Fibroblast of mammary gland (primary cell): ENCODE measurements at places on chromosomes 13 and 19.

DNA sequence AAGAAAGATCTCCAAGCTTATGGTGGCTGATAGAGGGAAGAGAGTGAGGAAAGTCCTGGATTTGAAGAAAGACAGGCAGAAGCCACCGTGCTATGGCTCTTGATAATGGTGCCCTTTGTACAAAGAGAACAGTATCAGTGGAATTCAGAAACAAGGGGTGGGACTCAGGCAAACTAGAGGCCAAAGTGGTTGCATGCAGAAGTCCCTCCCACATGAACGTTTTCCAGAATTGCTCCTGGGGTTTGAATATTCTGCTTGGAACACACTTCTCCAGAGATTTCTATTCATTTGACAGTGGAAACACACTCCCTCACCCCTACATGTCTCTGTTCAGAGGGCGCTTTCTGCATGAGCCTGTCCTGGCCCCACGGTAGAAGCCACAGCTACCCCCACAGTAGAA lies 10.1 kb upstream of the MBNL2 start:
- no peak for DNase-seq

GRCh38 chr19:13102666-13103580 lies at the start of gene LYL1:
TSS of gene LYL1 (minus strand) at chr19:13102858. CDS start at chr19:13101171, 1,687 bp downstream.
- DNase-seq: no peak

DNA sequence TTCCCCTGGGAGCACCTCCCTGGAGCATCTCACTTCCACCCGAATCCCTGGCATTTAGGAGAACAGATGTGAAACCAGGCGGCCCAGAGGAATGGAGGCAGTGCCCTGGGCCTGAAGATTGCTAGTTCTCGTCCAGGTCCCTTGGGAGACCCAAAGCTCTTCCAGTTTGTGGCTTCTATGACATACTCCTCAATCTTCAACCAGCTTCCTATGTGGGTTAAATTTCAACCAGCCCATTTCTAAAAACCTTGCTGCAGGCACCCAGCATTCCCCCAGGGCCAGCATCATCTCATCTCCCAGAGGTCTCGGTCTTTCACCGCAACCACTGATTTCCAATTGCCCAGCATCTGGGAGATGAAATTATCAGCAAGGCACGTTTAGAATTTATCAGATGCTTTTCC lies 46.0 kb upstream of the STK24 start:
- DNase-seq: no peak

DNA sequence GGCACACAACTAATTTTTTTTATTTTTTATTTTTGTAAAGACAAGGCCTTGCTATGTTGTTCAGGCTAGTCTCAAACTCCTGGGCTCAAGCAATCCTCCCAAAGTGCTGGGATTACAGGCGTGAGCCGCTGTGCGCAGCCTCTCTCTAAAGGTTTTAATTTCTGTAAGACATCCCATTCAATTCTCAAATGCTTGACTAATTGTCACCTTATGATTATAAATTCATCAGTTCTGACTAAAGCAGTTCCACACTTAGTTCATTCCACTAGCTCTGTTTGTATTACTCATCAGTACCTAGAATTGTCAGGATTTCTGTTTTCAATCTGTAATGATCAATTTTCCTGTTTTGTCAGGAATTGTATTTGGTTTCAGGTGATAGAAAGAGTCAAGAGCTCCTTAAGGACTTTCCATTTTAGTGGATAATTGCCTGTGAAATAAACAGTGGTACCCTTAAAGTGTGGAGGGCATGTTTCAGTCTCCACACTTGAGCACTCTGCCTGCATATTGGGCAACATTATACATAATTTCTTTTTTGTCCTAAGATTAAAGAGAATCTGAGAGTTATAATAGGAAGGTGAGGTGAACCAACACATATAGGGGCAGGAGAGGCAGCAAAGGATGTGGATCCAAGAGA lies 27.6 kb downstream of the GPALPP1 start:
- no peak for DNase-seq

DNA sequence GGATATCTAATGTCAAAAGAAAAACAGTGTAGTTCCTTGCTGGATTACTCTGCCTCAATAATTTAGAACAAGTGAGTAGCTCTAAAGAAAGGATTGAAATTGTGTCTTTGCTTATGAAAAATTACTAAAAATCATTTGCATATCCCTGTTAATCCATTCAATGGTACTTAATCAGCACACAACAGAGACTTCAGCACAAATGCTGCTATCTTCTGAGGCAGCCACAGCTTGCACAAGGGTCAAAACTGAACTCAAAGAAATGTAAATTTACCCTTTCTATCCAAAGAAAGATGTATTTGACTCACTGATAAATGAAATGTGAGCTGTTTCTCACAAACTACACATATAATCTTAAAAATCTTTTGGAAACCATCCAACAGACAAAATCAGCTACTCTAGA lies 116.2 kb downstream of the LHFPL6 start:
- no peak for DNase-seq

DNA sequence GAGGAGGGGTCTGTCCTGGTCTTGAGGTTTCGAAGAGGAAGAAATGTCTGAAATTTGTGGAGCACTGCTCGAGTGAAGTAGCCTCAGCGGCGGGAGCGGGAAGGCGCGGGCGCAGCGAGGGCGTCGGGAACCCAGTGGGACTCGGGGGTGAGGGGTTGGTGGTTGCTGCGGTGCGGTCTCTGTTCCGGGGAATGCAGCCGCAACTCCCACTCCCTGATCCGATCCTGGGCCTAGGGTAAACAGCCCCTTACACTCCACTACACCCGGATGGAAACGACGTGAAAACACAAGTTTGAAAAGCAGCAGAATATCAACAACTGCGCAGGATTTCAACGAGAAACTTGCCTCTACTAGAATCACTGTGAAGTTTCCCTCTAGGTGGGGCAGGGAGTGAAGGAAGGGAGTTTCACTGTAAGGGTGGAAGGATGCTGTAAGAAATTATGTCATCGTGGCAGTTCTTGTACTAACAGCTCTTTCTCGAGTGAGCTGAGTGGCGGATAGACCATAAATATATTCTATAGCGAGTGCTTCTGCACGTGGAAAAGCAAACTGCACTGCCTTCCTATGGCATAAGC lies 2.0 kb upstream of the KLF12 start:
- DNase-seq: peak; percentile 53

DNA sequence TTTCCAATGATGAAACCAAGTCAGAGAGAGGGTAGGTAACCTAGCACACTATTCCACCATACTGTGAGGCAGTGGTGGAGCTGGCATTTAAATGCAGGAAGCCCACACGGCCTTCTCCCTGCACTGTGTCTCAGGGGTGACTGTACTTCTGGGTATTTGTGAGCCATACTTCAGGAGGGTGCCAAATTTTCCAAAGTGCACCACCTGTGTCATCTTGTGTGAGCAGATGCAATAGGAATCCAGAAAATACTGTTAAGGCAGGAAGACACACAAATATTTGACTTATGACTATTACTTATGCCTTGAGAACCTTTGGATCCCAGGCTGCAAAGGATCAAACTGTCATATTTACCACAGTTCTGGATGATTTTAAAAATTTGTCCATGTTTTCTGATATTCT lies 17.3 kb downstream of the ZNF229 start:
- no peak for DNase-seq

- DNase-seq: no peak
Observed at GRCh38 chr19:2477141-2477710, 1.3 kb downstream of the GADD45B start.

- no peak for DNase-seq
Observed at GRCh38 chr19:435056-435706, 25.7 kb downstream of the SHC2 start.

DNA sequence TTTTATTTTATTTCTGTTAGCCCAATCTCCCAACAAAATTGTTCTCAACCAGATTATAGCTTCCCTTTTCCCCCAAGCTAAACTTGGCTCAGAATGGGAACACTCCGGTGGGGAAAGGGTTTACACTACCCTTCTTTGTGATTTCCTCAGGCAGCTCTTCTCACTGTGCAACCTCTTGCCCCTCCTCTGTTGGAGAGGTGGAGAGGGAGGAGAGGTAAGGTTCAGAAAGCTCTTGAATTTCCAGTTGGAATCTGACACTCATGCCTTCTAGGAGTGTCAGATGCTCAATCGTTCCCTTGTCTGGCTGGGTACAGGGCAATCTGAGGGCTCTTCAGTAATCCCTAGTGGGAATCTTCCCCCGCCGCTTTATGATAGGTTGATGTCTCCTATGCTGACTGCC lies 486.1 kb upstream of the KLF12 start:
- no peak for DNase-seq

DNA sequence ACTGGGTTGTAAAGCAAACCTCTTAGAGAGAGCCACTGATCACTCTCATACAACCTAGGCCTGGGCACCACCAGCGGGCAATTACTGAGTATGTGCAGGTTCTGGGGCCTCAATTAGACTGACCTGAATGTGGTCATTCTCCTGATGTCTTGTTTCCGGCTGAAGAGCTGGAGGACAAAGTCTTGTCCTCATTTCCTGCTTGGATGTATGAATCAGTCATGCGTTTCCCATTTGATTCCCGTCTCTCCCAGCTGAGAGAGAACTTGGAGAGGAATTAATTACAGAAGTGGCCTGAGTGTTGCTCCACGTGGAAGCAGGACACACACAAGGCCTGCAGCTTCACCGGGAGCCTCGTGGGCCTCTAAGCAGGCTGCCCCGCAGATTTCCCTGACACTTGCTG lies 799.3 kb upstream of the ARGLU1 start:
- peak; percentile 35 for DNase-seq

GRCh38 chr13:100546713-100547405 lies 41.7 kb downstream of the GGACT start:
- DNase-seq: no peak
